LoVo (cell line): ENCODE measurements at places on chromosomes 5 and 9.

GRCh38 chr5:164002628-164003027, 497.2 kb downstream of the MAT2B start:
- no peak for DNase-seq

DNA sequence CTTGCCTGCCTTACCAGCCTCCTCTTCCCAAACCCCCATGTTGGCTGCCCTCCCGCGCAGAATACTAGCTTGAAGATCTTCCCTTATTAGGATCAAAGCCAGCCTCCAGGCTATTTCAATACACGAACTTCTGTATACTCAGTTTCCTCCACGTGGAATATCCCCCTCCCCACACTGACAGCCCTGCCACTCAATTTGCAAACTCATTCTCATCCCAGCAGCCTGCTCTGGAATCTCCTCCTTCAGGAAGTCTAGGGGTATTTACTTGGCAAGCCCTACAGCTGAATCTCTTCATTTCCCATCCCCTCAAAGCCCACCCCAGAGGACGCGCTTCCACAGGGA, 157.0 kb upstream of the SMIM23 start:
- no peak for DNase-seq

DNA sequence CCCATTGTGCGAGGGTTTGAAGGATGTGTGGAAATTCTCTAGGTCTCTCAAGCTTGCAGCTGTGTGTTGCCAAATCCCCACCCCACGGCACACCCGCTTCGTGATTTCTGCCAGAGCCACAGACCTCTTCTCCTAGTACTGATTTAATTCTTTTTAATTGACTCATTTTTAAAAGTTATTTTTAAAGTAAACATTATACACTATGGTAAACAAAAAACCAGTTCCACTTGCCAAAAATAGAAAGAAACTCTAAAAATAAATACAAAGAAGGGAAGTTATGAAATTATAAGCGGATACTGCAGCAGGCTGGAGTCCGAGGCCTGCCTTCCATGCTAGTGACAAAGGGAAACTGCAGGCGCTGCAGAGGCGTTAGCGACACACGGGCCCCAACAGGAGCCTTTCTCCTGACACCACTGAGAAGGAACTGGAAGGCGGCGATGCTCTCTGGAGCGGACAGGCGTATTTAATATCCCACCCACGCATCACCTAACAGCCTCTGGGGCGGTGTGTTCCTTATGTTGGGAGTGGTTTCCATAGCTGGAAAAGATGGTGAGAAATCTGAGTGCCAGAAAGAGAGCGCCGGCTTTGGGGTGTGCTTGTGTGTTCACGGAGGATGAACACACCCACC, 122.5 kb downstream of the COL23A1 start:
- DNase-seq: no peak

DNA sequence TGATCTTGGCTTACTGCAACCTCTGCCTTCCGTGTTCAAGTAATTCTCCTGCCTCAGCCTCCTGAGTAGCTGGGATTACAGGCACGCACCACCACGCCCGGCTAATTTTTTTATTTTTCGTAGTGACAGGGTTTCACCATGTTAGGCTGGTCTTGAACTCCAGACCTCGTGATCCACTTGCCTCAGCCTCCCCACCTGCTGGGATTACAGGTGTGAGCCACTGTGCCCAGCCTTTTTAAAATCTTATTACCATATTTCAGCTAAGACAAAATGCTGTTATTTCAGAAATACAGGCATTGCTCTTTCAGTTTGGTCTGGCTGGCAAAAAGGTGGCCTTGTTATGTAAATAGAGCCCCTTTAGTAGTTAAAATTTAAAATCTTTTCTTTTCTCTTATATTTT, 46.9 kb upstream of the GLDC start:
- DNase-seq: no peak

- DNase-seq: no peak
Measured at GRCh38 chr5:67147760-67148159, 48.8 kb downstream of the CD180 start.

GRCh38 chr5:22431840-22432239, 421.3 kb downstream of the CDH12 start:
- no peak for DNase-seq

DNA sequence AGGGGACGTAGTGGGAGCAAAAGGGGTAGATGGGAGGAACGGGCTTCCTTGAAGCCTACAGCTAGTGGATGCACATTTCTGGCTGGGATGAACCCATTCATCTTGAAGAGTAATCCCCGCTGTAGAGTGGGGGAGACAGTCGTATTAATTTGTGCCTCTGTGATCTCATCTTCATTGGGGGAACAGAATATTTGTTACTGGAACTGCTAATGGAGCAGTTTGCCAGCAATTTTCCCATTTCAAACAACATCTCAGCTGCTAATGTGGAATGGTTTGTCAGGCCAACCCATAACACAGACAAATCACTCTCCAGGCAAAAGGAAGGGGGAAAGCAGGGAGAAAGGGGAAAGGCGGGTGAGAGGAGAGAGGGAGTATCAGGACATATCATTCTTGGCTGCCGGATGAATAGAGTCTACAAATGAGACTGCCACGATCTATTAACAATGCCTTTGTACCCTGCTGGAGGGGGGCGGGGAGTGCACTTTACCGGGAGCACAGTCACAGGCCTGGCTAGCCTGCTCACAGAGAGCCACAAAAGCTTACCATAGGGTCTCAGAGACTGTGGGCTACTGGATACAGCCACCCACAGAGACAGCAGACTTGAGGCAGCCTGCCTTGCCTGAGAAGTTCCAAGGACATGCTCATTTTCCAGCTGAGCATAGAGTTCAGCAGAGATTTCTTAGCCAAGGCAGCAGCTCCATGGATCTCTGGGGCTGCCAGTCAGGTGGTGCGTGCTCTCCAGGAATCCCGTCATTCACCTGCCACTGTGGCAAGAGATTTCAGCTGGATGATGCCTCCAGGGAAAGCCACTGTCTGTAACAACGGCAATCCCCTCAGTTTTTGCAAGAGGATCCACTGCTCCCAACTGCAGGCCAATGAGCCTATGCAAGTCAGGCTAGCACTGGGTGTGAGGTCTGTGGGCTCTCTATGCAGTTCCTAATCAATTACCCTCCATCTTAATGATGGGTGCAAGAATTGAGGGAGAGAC, 217.7 kb upstream of the PANK3 start:
- DNase-seq: no peak

- no peak for DNase-seq
Measured at GRCh38 chr9:109256336-109256735, 64.5 kb downstream of the EPB41L4B start.

DNA sequence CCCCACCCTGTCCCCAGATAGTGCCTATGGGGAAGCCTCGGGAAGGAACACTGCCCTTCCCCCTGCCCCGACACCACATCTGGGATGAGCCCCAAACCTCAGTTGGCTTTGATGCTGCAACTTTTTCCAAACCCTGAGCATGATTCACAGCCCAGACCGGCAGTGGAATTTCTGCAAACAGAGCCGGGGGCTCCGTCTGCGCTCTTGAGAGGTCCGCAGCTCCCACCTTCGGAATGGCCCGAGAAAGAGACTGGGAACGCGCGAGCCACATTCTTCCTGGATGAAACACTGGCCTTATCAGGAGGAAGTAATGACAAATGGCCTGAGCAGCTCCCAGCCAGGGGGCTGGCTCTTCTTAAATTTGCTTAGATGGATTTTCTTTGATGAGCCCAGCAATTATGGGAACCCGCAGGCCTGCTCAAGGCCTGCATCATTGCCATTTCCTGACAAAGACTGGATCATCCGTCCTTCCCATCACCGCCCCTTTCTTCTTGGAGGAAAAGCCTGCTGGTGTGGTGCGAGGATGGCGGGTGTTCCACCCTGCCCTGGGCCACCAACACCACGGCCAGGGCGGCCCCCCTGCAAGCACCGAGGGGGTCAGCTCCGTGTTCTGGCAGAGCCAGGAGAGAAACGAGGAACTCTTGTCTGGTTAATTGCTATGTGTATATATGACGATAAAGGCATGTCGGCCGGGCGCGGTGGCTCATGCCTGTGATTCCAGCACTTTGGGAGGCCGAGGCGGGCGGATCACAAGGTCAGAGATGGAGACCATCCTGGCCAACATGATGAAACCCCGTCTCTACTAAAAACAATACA, 38.8 kb upstream of the COL5A1 start:
- DNase-seq: no peak

DNA sequence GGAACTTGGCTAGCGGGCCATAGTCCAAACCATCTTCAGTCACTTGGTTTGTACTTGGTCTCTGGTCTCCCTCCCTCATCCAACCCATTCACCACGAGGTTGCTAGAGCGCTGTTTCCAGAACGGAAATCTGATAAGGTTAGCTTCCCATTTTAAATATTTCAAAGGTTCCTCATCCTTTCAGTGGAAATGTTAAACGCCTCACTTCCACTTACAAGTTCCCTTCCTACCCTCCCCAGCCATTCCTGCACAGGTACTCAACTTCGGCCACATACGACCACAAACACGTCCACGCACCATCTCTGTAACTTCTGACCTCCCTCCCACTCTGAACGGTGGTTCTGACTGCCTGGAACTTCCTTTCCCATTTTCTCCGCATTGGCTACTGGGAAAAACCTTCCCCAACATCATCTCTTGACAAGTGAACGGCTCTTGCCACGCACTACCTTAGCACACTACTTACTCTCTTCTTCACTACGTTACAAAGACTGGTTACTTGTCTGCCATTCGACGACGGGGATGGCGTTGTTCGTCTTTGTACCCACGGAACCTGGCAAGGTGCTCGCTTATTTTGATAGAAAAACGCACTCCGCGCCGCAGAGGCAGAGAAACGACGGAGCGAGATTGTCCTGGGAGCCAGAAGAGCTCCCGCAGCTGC, 629 bp downstream of the CCNH start:
- peak; percentile 46 for DNase-seq

- no peak for DNase-seq
Measured at GRCh38 chr5:180575571-180575970, 15.7 kb downstream of the SCGB3A1 start.

- DNase-seq: no peak
Measured at GRCh38 chr5:167915237-167915636, 376.2 kb upstream of the WWC1 start.

GRCh38 chr9:137534256-137535119, 15.7 kb downstream of the PNPLA7 start:
- DNase-seq: peak; percentile 72

- DNase-seq: no peak
Measured at GRCh38 chr5:11984196-11984595, 80.0 kb upstream of the CTNND2 start.

DNA sequence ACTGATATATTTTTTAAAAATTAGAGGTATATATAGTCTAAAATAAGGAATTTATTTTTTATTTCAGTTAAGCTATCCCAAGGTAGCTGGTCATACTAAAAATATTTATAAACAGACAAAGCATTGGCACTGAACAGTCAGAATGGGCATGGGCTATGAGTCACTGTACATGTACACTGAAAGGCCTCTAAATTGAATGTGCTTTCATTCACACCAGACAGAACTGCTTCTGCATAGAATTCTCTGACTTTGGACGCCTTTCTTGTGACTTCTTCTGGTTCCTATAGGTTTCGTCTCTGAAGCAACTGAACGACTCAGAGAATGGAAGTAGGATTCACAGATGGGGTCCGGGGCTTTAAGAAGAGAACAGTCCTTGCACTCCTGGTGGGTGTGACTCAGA, 394.8 kb upstream of the MEF2C start:
- DNase-seq: no peak

GRCh38 chr5:68070591-68071281, 144.8 kb upstream of the PIK3R1 start:
- no peak for DNase-seq

DNA sequence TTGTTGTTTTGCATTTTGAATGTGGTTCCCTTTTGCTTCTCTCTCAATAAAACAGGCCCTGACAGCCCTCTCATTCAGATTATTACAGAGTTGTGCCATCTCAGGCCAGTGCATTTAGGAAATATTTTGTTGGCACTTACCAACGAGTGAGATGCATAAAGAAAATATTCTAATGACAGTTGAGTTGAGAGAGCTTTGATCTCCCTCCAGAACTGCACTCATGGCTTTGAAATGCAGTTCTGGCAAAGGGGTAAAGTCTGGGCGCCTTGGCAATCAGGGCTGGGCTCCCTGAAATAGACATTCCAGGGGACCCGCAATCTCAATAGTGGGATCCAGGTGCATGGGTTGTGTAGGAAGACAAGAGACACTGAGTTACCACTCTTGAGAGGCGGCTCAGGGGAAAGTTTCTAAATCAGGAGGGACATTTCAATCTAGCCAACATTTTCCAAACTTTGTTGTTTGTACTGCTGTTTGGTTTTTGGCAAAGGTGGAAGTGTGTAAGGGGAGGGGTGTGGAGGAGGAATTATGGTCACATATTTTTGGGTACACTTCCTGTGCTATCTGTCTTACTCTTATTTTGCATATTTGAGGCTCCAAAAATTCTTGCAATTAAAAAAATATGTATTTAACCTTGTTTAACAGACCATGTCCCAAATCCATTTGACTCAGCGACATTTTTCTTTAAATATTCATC, 48.8 kb downstream of the PAPPA start:
- DNase-seq: peak; percentile 36

GRCh38 chr5:52893863-52894262, 95.3 kb upstream of the ITGA2 start:
- no peak for DNase-seq

DNA sequence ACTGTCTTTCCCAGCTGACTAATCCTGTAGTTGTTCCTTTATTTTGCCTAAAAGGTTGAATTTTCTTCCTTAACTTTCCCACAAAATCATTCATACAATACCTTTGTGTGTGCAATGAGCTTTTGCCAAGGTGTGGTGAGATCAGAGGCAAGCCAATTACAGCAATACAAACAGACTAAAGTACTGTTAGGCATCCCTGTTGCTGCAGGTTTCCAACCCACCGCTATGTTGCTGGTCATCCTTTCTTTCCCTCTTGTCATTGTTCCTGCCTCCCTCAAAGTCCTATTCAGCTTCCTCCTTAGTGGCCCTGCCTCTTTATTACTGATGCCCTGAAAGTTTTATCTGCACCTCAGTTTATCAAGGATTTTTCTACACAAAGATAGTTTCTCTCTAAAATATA, 22.1 kb downstream of the ITGA2 start:
- no peak for DNase-seq

GRCh38 chr9:72598639-72599038, 77.2 kb downstream of the TMC1 start:
- no peak for DNase-seq

- no peak for DNase-seq
Measured at GRCh38 chr5:176948458-176948857, 49.3 kb upstream of the HK3 start.

- no peak for DNase-seq
Measured at GRCh38 chr5:3100921-3101551, 349.6 kb upstream of the IRX2 start.

DNA sequence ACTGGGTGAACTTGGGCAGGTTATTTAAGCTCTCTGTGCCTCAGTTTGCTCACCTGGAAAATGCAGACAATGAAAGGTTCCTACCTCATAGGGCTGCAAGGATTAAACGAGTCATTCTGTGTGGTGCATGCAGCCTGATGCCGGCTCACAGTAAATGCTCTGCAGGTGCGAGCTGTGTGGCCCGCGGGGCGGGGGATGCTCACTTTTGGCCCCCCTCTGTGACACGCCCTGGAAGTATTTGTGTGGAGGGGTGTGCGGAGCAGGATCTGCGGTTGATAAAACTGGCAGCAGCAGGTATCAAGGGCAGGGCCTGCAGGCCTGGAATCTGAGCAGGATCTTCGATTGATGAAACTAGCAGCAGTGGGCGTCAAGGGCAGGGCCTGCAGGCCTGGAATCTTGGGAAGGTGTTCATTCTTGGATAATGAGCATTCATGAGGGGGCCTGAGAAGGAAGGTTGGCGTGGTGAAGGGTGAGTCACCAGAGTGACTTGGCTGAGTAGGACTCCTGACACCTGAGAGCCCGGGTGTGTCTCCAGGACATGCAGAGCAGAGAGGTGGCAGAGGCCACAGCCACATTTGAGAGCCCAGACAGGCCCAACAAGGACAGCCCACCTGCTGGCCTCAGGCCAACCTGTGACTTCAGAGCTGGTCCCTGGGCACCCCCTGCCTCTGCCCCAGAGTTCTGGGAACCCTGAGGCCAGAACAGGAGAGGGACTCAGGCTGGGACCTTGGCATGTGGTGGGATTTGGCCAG, 11.9 kb downstream of the UNC5A start:
- DNase-seq: peak; percentile 89
